ENCODE measurements at places on chromosomes 7 and 10. TPM values are rescaled to one million over a fixed set of nuclear protein-coding genes. Genes with fewer than 3 reads are reported as not detected.

DNA sequence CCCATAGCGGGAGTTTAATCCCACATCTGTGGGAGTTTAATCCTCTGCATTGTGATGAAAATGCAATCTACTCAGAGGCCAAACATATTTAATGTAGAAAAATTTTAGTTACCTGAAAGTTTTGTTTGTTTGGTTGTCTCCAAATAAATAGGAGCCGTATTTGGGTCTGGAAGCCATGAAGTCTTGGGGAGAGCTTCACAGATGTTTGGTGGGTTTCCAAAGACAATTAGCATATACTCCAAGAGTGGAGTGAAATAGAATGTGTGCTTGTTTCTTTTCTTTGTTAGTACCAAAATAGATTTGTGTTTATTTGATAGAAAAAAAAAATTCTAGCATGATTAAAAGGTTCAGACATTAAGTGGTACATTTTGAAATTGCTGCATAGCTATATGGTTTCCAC, 50.9 kb downstream of the ANK3 start:
- no peak for DNase-seq

GRCh38 chr7:421136-421991, 98.3 kb downstream of the PDGFA start:
- DNase-seq, result no peak

GRCh38 chr7:28976022-28976421, 17.9 kb upstream of the TRIL start:
- DNase-seq, result no peak

DNA sequence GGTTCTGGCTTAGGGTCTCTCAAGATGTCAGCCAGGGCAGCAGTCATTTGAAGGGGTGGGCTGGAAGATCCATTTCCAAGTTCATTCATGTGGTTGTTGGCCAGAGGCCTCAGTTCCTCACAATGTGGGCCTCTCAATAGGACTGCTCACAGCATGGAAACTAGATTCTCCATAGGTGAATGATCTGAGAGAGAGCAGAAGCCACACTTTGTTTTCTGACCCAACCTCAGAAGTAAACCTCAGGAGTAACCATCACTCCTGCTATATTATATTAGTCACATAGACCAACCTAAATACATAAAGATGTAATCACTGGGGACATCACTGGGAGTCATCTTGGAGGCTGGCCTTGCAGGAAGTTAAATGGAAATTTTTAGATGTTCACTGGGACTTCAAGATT, 42.2 kb downstream of the GBF1 start:
- no peak for DNase-seq

GRCh38 chr7:100892364-100893317, 3.0 kb downstream of the ACHE start:
- DNase-seq, result no peak

DNA sequence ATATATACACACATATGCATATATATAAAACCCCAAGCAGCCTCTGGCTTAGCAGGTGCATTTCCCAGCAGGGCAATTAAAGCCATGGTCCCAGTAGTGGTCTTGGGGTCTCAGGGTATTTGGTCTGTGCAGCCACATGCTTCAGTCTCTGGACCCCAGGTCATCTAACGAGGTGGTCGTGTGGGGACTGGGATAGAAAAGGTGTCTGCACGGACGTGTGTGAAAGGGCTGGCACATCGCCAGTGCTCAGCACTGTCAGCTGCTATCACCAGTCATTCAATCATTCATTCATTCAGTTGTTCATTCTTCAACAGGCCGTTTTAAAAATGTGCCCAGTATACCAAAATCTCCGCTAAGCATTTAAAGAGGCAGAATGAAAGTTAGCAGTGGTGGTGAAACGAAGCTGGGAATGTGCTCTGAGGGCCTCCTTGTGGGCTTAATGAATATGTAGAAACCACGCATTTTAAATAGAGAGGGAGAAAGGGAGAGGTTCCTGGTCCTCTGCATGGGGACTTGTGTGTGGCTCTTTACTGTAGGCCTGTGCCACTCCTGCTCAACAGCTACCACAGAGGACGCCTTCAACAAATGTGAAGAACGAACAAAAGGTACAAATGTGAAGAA, 170.4 kb downstream of the EGFR start:
- no peak for DNase-seq

DNA sequence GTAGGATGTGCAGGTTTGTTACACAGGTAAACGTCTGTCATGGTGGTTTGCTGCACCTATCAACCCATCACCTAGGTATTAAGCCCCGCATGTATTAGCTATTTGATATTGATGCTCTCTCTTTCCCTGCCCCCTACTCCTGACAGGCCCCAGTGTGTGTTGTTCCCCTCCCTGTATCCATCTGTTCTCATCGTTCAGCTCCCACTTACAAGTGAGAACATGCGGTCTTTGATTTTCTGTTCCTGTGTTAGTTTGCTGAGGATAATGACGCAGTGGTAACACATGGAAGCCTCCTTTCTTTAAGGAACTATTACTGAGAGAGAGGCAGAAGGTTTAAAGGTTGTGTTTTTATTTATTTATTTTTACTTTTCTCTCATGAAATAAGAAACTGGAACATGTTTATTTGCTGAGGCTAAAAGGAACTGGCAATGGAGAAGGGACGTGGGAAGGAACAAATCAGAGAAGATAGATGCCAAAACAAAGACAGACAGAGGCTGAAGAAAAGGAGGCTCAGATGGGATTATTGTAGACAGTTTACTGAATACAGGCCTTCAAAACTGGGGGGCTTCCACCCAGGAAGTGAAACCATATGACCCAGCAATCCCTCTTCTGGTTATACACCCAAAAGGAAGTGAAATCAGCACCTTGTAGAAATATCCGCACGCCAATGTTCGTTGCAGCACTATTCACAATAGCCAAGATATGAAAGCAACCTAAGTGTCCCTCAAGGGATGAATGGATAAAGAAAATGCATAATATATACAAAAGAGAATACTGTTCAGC, 556.3 kb downstream of the GRM8 start:
- DNase-seq, result no peak

DNA sequence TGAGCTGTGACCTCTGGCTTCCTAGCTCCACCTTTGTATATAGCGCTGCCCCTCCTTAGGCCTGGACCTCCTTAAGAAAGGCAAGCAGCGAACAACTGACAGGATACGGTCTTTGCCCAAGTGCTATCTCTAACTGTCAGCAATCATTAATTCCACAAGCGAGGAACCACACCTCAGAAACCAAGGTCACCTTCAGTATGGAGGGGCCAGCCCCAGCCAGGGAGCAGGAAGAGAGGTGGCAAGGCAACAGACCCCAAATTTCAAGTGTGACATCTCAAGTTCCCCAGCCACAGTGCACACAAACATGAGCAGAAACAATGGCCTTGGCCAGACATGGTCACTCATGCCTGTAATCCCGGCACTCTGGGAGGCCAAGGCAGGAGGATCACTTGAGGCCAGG, 4.8 kb upstream of the AOC1 start:
- no peak for DNase-seq

GRCh38 chr10:13925971-13926780, 339.4 kb downstream of the PRPF18 start:
- DNase-seq, result no peak

GRCh38 chr7:37532636-37533035, 84.0 kb upstream of the ELMO1 start:
- no peak for DNase-seq

DNA sequence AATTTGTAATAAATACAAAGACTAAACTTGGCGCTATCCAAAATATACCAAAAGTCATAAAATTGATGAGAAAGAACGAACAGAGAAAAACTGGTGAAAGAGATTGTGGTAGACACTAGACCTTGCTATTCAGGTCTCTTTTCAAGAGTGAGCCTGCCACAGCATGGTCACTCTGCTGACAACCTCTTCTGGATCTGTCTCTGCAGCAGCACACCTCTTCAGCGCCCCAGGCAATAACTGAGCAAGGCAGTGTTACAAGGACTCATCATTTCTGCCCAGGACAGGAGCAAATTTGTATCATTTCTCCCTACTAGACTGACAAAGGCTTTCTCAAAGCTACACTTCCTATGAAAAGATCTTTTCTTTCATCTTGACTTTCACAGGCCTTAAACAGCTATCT, 976.0 kb downstream of the DNAJB9 start:
- DNase-seq, result no peak

DNA sequence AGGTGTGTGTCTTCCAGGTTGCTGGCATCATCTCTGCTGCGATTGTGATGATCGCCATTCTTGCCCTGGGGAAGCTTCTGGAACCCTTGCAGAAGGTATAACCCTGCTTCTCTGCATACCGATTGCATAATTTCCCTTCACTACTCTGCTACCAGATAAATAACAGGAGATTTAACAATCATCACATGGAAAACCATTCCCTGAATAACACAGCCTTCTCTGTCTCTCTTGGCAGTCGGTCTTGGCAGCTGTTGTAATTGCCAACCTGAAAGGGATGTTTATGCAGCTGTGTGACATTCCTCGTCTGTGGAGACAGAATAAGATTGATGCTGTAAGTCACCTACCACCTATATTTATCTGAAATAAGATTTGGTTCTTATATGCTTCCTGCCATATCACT, 33.8 kb downstream of the SLC26A4 start:
- DNase-seq, result no peak

DNA sequence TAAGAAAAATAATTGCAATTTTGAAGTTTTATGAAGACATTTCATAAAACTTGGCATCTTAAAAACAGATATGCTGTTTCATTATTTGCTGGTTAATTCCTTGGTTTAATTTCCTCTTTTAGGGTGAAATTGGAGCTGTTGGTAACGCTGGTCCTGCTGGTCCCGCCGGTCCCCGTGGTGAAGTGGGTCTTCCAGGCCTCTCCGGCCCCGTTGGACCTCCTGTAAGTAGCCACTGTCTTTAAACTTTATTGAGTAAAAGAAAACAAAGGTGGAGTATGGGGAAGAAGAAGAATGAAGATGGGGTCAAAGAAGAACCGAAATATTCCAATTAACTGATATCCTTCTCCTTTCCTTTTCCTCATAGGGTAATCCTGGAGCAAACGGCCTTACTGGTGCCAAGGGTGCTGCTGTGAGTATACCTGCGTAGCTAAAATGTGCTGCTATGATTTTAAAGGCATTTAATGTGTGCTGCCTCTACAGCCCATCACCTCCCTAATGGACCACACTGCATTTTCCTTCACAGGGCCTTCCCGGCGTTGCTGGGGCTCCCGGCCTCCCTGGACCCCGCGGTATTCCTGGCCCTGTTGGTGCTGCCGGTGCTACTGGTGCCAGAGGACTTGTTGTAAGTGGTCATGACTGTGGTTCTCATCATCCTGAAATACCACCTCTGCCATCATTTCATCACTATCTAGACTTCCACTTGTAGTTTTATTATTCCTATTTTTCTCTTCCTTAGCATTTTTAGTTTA, 14.7 kb downstream of the COL1A2 start:
- DNase-seq, result no peak

DNA sequence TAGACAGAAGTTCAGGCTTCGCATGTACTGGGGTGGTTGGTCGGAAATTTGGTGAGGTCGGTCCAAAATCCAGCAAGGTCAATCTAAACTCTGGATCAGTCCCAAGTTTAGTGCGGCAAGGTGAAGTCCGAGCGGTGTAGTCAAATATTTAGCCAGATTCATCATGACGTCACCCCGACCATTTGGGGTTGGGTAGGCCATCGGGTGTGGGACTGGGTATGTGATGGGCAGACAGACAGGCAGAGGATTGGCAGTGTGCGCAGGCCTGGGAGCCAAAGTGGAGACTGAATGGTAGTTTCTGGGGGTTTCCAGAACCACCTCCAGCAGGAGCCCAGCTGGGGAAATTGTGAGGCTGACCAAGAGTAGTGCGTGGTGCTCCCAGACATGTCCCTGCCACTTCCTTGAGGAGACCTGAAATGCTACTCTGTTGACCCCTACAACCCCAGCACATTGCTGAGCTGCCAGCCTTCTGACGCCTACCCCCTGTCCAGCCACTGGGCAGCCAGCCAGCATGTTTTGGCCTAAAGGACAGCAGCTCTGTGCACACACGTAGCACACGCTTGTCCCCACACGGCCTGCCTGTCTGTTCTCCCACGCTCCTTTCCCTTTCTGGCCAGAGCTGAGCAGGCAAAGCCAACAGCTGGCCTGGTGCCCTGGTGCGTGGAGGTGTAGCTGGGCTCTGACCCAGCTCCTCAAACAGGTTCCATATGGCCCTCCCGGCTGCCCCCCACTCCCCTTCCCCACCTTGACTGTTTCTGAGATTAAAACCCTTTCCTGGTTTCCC, 55.9 kb downstream of the FAM241B start:
- DNase-seq, result no peak

GRCh38 chr7:139901901-139902300, 72.8 kb downstream of the TBXAS1 start:
- DNase-seq, result no peak

GRCh38 chr10:112532189-112532588, 85.2 kb downstream of the VTI1A start:
- no peak for DNase-seq

- no peak for DNase-seq
These were observed 37.4 kb downstream of the WIPF3 start for GRCh38 chr7:29843726-29844125.

DNA sequence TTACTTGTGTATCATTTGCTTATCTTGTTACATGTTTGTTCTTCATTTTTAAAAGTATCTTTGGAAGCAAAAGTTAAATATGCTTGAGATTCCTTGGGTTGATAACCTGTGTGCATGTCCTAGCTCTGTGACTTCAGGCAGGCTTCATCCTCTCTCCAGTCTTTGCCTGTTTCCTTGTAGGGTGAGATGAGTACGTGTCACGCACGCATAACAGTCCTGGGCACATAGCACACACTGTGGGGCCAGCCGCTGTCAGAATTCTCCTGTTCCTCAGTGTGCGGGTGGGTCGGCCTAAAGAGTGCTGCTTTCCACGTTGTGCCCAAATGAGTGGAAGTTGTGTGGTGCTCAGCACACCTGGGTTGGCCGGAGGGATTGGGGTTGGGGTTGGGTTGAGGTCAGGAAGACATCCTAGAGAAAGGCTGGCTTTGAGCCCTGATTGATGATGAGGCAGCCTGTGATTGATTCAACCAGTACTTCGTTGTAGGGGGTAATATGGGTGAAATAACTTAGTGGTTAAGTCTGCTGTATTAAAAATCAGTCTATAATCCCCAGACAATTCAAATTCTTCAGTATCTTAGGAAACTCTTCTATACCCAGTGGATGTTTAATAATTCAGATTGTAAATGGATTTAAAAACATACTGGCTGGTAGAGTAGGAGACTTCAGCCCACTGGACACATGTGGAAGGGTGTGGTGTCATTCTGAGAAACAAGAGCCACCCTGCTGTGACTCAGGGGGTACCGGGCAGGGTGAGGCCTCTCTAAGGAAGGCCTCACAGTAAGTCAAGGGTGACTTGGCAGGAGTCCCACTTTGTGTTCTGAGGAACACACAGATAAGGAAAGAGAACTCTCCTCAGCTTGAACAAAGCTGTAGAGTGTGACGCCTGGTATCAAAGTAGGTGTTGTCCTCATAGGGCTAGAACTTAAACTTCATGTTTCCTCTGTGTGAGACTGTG, 54.8 kb downstream of the DAGLB start:
- DNase-seq, result no peak

FRMD4A gene
- polyA plus RNA-seq, result 85.2 TPM

DOCK1 gene
- 66.6 TPM for polyA plus RNA-seq

ACTR3C gene
- polyA plus RNA-seq, result 9.2 TPM

RSU1 gene
- polyA plus RNA-seq, result 85.6 TPM

SGCE gene
- 98.7 TPM for polyA plus RNA-seq

FAM25A gene
- not detected for polyA plus RNA-seq

OSBPL3 gene
- 22.4 TPM for polyA plus RNA-seq

CCDC126 gene
- polyA plus RNA-seq, result 17.6 TPM

PNLIPRP2 gene
- not detected for polyA plus RNA-seq

SAMD9 gene
- polyA plus RNA-seq, result 4.7 TPM

PARG gene
- 36.7 TPM for polyA plus RNA-seq

CPA2 gene
- 0.63 TPM for polyA plus RNA-seq

GIMAP5 gene
- 4.1 TPM for polyA plus RNA-seq

PALD1 gene
- polyA plus RNA-seq, result 11.8 TPM

VTI1A gene
- 21.1 TPM for polyA plus RNA-seq

CRHR2 gene
- 0.13 TPM for polyA plus RNA-seq

Measured in left renal pelvis (tissue), 4 donors.